ENCODE measurements at places on chromosomes 2 and 18.

DNA sequence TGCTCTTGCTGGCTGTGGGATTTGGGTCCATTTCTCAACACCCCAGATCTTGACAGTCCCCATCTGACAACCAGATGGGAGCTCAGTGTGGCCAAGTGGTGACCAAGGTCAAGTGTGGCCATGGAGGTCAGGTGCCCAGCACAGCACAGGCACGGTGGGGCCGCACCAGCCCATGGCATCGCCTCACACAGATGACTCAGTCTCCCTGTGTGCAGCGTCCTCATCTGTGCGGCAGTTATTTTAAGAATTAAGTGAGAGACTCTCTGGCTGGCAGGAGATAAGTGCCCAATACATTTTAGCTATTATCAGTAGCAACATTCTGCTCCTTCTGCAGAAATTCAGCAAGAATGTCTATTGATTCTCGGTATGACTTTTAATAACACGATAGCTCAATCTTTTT lies 167.2 kb downstream of the DDX1 start:
- no peak for DNase-seq

DNA sequence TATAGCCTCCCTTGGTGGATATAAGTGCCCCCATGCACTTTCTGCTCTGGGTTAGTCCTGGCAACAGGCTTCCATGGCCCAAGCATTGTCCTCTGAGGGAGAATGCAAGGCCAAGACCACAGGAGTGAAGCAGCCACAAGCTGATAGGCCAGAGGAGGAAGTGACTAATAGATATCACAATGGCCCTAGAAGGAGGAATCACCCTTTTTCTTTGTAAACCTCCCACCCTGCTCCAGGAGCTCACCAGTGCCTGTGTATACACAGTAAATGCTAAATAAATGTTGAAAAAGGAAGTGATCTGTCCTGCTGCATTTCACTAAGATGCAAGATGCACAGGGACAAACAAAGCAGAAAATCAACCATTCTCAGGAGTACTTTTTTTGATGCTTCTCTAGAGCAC lies 49.7 kb upstream of the ABCA12 start:
- no peak for DNase-seq

DNA sequence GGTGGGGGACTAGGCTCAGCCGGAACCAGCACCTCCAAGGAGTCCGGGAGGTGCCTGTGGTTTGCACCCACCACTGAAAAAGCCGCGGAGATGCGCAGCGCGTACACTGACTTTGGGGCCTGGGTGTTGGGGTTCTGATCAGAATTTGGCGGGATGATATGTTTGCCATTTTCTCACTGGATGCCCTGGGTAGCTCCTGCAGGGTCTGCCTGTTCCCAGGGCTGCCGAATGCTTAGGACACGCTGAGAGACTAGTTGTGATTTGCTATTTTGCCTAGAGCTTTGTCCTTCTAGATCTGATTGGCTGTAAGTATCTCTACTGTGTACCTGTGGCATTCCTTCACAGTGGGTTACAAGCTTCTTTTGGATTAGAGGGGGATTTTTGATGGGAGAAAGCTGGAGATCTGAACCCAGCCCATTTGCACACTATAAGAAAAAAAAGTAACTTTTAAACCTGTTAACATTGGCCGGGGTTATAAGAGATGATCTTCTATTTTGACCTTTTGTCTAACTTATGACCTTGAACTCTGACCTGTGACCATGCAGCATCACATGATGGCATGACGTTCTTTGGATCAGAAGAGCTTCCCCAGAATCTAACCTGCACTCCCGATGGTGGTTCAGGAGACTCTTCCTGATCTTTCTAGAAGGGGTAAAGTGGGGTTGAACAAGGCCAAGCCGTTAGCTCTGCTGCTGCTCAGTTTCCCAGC lies 1.6 kb downstream of the KCNE4 start:
- DNase-seq = no peak

GRCh38 chr2:67848551-67849285 lies 214.1 kb downstream of the C1D start:
- DNase-seq = no peak

- no peak for DNase-seq
These were observed 214.6 kb upstream of the CXCR4 start for GRCh38 chr2:136332436-136333095.

DNA sequence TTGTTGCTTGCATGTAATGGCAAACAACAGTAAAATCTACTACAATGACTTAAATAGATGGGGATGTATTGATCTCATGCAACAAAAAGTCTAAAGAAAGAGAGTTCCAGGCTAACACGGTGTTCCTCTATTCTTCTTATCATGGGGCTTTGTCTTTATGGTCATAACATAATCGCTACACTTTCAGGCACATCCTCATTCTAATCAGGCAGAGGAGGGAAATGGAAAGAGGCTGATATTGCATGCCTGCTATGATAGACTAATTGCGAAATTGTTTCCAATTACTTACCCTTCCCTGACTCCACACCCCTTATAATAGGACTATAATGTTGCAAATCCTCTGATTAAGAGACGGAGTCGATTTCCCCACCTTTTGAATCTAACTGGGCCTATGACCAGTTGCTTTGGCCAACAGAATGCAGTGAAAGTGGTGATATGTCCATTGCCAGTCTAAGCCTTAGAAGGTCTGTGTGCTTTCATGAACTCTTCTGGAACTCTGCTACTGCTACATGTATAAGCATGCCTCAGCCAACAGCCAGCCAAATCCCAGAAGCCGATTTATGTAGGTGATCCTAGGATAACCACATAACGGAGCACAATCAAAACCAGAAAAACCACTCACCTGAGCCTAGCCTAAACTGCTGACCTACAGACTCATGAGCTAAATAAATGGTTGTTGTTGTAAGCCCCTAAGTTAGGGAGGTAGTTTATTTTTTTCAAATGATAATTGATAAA lies 180.3 kb upstream of the TACR1 start:
- no peak for DNase-seq

DNA sequence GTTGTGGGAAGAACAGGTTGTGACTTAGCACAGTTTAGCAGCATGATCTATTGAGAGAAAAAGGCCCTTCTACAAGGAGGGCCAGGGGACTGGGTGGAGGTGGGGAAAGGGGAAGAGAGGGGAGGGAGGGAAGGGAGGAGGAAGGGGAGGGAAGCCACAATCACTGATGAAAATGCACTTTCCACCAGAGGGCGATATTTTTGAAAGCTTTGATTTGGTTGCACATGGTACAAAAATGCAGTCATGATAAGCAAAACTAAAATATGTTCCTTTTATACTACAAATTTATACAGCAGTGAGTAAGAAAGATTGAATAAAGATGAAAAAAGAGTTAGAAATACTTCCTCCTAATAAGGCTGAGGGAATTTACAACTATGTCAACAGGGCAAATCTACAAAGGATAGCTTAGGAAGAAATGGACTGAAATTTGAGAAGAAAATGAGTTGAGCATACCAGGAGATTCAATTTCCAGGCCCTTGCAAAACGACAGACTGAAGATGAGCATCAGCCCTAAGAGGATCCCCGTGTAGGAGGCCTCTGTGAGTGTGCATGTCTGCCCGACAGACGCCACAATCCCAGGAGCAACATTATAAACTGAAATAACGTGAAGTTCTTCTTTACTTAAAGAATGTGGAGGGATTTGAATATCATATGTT lies 17.2 kb downstream of the SH3YL1 start:
- DNase-seq = peak; percentile 3

- no peak for DNase-seq
These were observed 102.9 kb upstream of the MSH2 start for GRCh38 chr2:47300081-47300480.

DNA sequence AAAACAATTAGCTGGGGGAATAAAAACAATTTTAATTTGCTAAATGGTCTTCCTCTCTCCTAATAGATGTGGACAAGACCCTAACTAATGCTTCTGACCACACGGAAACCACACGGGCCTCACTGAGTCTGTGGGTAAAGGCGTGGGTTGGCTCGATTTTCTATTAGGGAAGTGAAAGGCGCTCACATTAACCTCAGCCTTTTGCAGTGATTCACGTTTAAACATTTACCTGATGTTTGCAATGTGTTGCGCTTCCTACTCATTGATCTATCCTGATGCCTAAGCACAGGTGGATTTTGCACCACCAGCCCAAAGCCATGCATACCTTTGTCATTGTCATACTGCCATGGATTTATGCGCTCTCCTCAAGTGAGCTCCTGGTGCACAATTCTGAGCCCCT lies 35.6 kb upstream of the NRP2 start:
- no peak for DNase-seq

GRCh38 chr18:36912887-36913286 lies 84.0 kb downstream of the KIAA1328 start:
- DNase-seq = no peak

DNA sequence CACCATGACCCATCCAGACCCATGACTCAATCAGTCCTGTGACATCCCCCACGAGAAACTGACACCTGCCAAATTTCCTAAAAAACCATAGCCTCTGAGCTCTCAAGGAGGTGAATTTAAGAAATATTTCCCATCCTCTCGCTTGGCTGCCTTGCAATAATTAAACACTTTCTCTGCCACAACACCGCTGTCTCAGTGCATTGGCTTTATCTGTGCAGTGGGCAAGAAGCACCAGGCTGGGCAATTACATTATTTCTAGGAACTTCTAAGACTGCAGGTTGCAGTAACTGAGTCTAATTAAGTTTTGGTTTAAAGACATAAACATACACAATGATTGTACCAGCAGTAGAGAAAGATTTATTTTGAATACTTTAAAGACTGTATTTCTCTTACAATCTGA lies 22.0 kb upstream of the RTTN start:
- no peak for DNase-seq

DNA sequence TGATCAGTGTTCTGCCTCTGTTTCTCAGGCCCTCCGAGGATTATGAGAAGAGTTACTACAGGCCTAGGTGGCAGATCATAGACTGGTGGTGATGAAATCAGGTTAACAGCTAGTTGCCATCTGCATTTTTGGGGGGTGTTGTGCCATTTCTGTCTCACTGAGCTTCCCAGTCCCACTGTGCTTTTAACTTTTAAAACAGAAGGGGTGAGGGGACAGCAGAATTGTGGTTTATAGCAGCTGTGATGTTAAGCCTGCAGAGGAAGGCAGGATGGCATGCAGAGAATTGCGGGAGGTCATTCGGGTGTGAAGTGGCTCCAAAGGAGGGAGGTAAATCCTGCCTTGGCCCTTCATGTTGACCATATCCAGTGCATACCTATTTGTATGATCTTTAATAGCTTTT lies 5.0 kb downstream of the CAB39 start:
- DNase-seq = no peak

- DNase-seq = no peak
These were observed 15.0 kb upstream of the MYO1B start for GRCh38 chr2:191230174-191230573.

- DNase-seq = no peak
These were observed 3.3 kb downstream of the PPP1R7 start for GRCh38 chr2:241153616-241154015.

- no peak for DNase-seq
These were observed 88.2 kb downstream of the DTNB start for GRCh38 chr2:25585189-25585588.

GRCh38 chr18:57353940-57354461 lies 1.6 kb downstream of the ST8SIA3 start:
- peak; percentile 3 for DNase-seq

DNA sequence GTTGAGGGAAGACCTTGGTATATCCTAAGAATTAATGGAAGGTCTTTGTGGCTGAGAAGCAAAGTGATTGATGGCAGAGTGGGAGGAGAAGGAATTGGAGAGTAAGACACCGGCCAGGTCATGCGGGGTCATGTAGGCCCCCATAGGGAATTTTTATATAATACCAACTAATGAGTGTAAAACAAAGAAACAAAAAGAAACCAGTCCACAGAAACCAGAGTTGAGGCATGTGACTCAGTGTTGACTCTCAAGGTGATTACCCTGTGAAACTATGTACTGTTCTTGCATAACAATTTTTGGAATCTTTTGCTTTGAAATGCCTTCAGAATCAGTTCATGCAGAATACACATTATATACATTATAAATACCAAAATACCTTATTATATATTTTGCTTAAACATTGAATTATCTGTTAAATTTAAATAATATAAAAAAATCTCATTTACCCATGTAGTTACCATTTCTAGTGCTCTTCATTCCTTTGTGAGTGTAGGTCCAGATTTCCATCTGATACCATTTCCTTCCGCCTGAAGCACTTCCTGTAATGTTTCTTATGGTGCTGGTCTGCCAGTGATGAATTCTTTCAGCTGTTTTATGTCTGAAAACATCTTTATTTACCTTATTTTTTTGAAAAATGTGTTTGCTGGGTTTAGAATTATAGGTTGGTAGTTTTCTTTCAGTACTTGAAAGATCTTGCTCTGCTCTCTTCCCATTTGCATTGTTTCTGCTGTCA lies 8.6 kb downstream of the CLIP4 start:
- DNase-seq = no peak

DNA sequence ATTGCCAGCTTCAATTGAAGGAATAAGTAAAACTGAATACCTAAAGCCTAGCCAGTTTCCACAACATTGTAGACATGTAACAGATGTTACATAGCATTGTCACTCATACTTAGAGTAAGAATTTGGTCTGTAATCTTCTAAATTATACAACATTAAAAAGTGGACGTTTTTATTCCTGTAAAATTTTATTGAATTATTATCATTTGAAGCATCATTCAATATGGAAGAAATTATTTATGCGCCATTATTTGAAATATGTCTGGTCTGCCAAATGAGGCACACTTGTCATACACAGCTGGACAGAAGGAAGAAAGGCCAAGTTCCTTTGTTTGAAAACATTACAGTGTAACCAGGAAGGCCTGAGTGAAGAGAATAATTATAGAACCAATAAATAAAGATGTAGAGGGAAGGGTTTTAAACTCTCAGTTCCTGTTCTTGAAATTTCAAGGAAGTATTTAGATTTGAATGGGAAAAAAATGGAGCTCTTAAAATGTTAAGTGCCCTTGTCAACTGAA lies 575.5 kb downstream of the LRRTM4 start:
- DNase-seq = no peak

GRCh38 chr2:105541189-105542050 lies 142.6 kb upstream of the FHL2 start:
- no peak for DNase-seq

DNA sequence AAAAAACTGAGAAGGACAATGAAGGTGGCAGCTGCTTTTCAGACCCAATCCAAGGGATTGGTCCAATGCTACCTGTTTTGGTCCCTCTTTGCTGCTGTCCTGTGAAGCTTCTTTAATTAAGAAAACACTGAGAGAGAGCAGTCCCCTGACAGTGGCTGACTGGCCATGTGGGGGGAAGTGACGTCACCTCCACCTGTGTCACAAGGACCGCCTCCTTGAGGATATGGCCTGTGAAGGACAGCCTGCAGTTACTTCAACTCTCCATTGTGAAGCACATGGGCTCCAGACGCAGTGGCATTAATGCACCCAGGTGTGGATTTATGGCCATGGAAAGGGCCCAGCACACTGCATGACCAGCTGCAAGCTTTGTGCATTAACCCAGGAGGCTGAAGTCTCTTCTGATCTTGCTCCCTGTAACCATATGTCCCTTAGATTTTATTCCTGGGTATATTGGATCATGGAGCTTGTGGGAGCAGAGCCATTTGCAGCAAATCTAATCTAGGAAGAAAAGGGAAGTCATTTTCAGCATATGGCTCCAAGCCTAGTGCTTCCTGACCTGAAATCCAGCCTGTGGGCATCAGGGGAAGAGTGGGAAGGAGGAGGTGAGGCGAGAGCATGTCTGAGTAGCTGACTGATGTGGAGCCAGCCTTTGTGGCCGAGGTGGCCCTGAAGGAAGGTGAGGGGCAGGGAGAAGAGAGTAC lies 32.2 kb downstream of the KIF5C start:
- DNase-seq = no peak
